Stimulated activated CD4-positive, alpha-beta T cell treated with anti-CD3 and anti-CD28 coated beads, Interleukin-4, amount 100 ng/mL, for 1 hour (primary cell): ENCODE measurements at places on chromosomes 11 and 22.
A peak's percentile ranks its signal among the peaks of the same experiment; 100 is the strongest.

GRCh38 chr11:69671734-69672465 lies 3.3 kb downstream of the LTO1 start:
- DNase-seq: no peak

GRCh38 chr11:20337526-20338154 lies 25.9 kb upstream of the HTATIP2 start:
- DNase-seq: no peak

DNA sequence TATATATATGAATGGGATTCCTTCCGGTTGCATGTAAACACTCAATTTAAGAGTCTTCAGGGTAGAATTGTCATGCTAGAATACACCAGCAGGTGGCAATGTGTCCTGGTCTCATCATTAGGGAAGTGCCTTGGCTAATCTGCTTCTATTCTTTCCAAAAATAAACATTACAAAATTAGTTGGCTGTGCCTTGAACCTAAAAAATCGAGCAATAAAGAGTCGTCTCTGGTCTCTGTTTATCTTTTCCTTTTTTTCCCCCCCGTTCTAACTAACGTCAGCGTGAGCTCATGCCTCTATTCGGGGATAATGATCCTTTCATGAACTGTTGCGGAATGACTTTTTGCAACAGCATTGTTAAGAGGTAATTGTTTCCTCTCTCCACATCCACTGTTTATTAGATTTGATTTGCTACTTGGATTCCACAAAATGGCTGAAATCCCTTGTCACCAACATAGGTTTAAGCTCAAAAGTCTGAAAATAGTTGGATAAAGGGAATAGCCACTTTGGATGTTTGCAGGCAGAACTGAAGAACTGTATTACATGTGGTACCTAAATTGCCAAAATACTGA lies 1.2 kb upstream of the ARHGEF12 start:
- peak; percentile 17 for DNase-seq

- DNase-seq: no peak
Measured at GRCh38 chr11:45444796-45445195, 158.7 kb upstream of the SYT13 start.

- DNase-seq: peak; percentile 66
Measured at GRCh38 chr11:93740730-93741093, 583 bp downstream of the TAF1D start.

- DNase-seq: no peak
Measured at GRCh38 chr11:128559496-128560103, 27.8 kb downstream of the ETS1 start.

DNA sequence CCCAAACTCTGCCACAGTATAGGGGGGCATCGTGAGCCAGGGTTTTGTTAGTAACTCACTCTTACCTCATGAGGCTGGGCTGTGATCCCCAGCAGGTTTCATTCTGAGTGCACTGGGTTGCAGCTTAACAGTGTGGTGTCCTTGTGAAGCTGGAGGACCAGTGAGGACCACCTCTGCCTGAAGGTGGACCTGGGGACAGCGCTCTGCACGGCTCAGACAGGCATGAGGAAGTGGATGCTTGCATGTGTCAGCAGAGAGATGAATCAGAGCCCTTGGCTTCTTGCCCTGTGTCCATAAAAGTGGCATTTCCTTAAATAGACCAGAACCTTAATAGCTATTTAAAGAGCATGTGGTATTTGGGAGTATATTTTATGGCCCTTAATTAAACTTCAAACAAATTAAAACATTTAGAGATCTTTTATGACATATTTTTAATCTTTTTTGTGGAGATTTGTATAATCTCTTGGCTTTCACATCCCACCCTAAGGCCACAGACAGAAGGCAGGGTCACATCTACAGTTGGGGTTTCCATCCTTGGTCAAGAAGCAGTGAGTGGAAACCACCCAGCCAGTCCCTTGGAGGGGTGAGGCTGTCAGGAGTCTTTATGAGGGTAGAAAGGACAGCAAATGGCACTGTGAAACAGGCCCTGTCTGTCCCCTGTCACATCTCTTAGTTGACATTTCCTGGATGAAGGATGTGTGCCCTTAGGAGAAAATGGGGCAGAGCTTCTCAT lies 24.8 kb upstream of the ADORA2A start:
- DNase-seq: no peak

GRCh38 chr11:12248330-12248729 lies 129.0 kb upstream of the PARVA start:
- DNase-seq: no peak

GRCh38 chr11:124896821-124897391 lies 759 bp downstream of the ROBO4 start:
- DNase-seq: no peak

DNA sequence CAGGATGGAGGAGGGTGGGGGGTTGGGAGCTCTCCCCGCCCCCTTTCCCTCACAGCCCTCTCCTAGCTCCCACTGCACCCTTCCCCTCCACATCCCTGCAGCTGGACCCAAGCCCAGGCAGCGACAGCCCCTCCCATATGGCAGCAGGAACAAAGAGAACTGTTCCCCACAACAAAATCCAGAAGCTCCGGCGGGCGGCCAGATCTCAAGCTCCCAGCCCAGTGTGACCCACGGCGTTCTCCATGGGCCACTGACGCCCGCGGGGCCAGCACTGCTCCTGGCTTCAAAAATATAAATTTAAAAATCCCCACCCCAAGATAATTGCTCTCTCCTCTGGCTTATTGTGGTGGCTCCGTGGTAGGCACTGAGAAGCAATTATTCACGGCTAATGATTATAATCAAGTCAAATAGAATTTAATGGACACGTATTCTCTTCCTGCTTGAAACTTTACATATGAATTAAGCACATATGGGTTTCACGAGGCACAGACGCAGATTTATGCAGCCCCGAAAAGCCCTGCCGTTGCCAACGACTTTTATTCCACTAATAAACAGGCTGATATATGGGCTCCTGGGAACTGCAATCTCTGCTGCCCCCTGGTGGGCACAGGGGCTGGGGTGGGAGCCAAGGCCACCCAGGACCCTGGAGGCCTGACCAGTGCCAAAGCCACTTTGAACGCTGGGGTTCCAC lies 17.5 kb downstream of the MACROD1 start:
- DNase-seq: peak; percentile 77

DNA sequence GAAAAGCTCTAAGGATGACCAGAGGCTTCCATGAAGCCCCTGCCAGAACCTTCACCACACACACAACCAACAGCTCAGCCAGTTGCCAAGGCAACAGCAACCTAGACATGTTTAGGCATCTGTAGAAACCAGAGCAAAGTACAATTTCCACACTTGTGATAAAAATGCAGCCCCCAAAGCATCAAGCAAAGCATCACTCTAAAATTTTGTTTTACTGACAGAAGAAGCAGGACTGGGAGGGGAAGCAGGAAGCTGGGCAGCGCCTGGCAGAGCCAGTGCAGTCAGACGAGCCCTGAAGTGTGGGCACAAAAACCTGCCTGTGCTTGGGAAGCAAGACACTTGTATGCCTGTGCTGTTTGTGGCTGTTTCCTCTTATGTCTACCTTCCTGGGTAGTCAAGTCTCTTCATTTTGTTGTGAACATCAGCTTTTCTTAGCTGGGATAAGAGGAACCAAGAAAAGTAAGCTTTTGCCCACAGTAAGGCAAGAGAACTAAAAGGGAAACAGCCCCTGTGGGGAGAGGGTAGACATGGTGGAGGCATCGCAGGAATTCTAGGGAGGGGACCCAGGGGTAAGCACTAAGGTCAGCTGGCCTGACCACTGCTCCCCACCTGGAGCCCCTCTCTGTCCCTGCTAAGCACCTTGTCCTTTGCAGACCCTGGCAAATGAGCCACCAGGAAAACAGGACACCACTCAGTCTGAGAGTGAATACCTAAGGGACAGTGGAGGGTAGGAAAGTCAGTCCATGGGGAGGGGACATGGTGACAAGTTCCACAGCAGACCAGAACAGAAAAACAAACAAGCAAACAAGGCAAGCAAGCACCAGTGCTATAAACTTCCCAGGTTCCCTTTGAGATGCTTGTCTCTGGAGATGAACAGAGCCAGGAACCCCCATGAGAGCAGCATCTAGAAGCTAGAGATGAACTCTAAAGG lies 13.4 kb downstream of the PACSIN2 start:
- no peak for DNase-seq

DNA sequence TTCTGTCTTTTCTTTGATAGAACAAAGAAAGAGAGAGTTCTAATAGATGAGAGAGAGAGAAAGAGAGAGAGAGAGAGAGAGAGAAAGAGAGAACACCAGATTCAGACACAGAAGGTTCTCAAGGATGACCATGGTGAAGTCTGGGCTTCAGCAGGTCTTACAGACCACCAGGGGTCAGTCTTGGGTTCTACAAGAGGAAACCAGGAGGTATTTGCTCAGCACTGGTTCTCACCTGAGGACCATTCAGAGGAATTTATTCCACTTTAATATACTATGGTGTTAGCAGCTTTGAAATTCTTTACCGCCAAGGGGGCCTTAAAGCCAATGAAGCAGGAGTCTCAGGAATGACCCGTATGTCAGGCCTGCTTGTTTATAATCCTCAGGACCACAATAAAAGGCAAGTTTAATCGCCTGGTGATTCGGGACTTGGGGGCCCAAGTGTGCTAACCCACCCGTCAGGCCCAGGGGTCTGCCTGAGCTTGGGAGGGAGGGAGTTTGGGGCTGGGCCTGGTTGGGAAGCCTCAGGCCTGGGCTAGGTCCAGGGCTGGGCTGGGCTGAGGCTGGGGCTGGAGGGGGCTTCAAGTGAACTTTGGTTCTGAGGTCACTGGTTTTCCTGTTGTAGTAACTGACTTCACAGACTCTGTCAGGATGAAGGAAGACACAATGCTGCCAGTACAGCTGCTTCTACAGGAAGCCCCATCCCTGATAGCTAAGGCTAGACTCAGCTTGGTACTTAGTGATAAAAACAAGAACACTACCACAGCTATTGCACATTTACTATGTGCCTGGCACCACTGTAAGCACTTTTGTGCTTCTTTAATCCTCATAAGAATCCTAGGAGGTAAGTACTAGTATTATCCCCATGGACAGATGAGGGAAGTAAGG lies 179.2 kb upstream of the ZBED5 start:
- no peak for DNase-seq

GRCh38 chr22:18024276-18024939 lies at the start of gene MICAL3:
TSS of gene MICAL3 (minus strand) at chr22:18024561. CDS start at chr22:17906812, 117,749 bp downstream.
- DNase-seq: peak; percentile 67

DNA sequence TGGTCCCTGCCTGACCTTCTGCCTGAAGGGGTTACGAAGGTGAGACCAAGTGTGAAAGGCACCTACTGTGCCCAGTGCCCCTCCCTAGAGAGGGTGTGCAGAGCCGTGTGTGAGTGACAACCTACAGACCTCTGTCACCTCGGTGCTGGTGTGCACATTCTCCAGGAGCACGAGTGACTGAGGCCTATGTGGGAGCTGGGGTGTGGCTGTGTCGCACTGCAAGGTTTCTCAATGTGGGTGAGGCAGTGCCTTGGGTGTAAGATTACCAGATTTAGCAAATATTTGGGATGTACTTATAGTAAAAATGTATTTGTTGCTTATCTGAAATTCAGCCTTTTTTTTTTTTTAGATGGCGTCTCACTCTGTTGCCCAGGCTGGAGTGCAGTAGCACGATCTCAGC lies 5.6 kb downstream of the STARD10 start:
- DNase-seq: no peak

DNA sequence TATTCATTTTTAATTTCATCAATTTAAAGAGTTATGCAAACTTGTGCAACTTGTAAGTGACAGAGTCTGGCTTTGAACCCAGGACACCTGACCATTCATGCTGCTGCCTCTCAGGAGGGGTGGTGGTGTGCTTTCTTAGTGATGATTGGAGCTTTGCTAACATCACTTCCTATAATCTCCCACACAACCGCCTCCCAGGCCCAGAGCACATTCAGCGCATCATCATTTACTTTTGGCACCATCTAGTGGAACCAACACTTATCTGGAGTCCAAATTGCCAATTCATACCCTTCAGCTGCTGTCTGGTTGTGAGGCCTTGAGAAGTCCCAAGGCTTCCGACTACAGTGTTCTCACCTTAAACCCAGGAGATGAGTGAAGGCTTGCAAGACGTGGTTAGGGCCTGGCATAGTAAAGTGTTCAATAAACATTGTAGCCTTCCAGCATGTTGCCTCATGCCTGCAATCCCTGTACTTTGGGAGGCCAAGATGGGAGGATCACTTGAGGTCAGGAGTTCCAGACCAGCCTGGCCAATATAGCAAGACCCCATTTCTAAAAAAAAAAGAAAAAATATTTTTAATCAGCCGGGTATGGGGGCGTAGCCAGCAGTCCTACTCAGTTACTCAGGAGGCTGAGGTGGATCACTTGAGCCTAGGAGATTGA lies 1.1 kb upstream of the TTLL1 start:
- peak; percentile 36 for DNase-seq

GRCh38 chr11:75523189-75523588 lies 2.6 kb downstream of the GDPD5 start:
- no peak for DNase-seq

DNA sequence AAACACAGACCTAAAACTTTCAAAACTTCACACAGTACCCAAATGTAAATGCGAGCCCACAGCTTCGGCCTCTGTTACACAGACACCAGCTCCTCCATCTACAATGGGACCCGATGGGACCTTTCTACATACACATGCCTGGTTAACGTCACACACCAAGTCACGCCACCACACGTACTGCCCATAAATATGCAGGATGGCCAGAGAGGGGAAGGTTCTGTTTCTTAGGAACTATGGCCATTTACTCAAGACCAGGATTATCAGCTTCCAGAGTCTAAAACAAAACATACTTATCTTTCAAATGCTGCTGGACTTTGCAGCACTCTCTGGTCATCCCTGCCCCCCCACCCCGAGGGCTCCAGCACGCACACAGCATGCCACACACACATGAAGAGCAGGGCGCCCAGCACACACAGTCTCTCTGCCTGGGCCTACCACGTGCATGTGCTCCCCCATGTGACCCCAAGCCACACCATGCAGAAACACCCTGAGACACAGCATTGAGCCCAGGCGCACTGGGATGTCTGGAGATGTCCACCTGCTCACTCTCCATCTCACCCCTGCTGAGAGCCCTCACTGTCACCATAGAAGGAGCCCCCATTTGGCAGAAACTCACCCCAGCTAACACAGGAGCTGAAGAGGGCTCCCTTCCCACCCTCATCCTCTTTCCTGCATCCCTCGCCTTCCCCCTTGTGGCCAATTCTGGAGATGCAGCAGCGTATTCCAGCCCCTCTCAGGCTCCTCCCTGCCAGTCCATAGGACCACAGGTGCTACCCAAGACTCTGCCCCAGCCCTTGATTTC lies 61.8 kb downstream of the SLC22A12 start:
- peak; percentile 75 for DNase-seq

DNA sequence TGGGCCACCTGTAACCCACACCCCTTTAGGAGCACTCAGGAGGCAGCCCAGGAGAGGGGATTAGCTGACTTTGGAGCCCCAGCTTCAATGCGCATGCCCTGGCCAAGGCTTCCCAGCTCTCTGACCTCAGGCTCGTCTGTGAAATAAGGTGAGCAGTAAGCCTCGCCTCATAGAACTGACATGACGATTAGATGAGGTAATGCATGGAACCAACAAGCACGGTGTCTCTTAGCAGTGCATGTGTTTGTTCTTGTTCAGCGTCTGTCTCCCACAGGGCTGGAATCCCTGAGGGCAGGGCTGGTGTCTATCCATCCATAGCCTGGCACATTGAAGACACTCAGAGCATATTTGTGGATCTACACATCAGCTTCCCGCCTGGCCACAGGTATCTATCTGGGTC lies 415.4 kb downstream of the MN1 start:
- DNase-seq: no peak

GRCh38 chr11:102361086-102362031 lies 14.3 kb downstream of the BIRC2 start:
- no peak for DNase-seq

- DNase-seq: no peak
Measured at GRCh38 chr22:41947424-41948080, 600 bp upstream of the CENPM start.
